ENCODE measurements at places on chromosomes 7 and 10. TPM values are rescaled to one million over a fixed set of nuclear protein-coding genes. Genes with fewer than 3 reads are reported as not detected.

The MUC12 gene
- total RNA-seq: 12.5 TPM

The HOXA4 gene
- total RNA-seq: 1.7 TPM

The INA gene
- 20.0 TPM for total RNA-seq

The CYP2E1 gene
- 0.25 TPM for total RNA-seq

The ENO4 gene
- 0.06 TPM for total RNA-seq

The PNLIPRP3 gene
- total RNA-seq: not detected

The GATA3 gene
- 6.4 TPM for total RNA-seq

The TSPAN15 gene
- 108 TPM for total RNA-seq

The LIPN gene
- not detected for total RNA-seq

The DLX5 gene
- total RNA-seq: not detected

The NPFFR1 gene
- total RNA-seq: not detected

The NDUFB8 gene
- total RNA-seq: 282 TPM

The CYP2C19 gene
- total RNA-seq: 0.12 TPM

The COL17A1 gene
- 2.8 TPM for total RNA-seq

The GIGYF1 gene
- total RNA-seq: 11.8 TPM

The OPN1SW gene
- not detected for total RNA-seq

The PDZD7 gene
- 0.88 TPM for total RNA-seq

The NKX1-2 gene
- not detected for total RNA-seq

The METTL2B gene
- 23.5 TPM for total RNA-seq

The SPDYE16 gene
- total RNA-seq: not detected

All from A549 treated with Mapracorat at 1 μM for 4 hours (cell line).